HuH-7.5 (cell line): ENCODE measurements at places on chromosomes 6 and 20.
A peak's percentile ranks its signal among the peaks of the same experiment; 100 is the strongest.

DNA sequence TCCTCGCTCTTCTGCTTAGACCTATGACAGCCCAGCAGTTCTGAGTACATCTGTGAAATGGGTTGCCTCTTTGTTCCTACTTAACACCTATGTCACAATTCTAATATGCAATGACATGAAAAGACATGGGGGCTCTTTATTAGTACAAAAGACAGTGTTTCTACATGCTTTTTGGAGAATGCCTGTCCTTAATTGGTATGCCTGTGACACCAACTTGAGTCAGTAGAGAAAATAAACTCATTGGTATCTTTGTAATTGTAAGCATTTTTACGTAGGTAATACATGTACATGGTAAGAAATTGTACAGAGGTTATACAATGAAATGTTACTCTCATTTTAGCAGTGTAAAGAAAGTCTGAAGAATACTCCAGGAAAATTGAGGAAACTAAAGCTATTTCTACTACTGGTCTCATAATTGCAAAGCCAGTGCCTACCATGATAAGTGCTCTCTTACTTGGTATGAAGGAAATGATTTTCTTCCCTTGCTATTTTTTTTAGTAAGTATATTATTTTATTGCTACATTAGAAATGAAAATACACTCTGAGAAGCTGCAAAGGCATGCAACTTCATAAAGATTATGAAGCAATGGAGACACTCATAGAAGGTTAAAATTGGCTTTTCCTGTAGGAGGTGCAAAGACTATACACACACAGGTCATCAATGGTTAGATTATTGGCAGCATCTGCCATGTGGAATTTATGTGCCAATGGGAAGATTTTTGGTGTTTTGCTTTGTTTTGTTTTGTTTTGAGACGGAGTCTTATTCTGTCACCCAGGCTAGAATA, 4.9 kb upstream of the EEF1A1 start:
- no peak for DNase-seq

DNA sequence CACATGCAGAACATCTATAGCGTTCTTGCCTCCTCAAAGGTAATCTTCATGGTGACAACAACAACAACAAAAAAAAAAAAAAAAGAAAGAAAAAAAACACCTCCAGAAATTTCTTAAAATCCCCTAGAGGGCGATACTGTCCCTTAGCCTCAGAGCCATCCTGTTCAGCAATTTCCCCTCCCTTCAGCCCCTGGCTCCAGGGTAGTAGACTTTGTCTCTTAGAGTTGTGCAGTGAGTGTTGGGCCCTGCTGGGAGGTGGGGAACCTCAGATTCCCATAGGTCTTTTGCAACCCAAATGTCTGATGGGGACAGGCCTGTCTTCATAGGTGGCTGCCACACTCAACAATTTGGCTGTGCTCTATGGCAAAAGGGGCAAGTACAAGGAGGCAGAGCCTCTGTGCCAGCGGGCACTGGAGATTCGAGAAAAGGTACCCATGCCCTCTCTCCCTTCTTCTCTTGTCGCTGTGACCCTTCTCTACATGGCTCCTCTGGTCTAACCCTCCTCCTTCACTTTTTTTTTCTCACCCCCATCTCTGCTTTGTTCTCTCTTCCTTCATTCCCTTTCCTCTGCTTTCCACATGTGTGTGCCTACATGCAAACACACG, 6.0 kb upstream of the PTK7 start:
- DNase-seq, result peak; percentile 74

- no peak for DNase-seq
Measured at GRCh38 chr20:8912096-8912495, 156.8 kb upstream of the PLCB4 start.

DNA sequence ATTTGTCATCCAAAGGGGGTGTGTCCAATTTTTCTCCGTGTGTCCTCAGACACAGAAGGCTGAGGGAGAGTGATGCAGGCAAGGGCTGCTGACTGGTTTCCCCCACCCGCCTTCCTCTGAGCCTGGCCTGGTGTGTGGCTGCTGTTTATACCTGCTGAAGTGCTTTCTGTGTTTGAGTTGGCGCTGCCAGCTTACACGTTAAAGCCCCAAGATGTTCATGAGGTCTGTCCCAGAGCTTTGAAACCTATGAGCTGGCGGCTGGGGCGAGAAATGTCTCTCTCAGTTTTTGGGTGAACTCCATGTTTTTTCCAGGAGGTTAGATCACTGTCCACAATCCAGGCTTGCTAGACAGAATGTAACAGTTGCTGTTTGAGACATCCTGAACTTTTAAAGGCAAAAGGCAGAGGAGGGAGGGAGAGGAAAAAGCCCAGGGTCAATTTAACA, 69.0 kb upstream of the CCN2 start:
- DNase-seq, result no peak

- no peak for DNase-seq
Measured at GRCh38 chr6:157527471-157527907, 146.5 kb downstream of the ZDHHC14 start.

DNA sequence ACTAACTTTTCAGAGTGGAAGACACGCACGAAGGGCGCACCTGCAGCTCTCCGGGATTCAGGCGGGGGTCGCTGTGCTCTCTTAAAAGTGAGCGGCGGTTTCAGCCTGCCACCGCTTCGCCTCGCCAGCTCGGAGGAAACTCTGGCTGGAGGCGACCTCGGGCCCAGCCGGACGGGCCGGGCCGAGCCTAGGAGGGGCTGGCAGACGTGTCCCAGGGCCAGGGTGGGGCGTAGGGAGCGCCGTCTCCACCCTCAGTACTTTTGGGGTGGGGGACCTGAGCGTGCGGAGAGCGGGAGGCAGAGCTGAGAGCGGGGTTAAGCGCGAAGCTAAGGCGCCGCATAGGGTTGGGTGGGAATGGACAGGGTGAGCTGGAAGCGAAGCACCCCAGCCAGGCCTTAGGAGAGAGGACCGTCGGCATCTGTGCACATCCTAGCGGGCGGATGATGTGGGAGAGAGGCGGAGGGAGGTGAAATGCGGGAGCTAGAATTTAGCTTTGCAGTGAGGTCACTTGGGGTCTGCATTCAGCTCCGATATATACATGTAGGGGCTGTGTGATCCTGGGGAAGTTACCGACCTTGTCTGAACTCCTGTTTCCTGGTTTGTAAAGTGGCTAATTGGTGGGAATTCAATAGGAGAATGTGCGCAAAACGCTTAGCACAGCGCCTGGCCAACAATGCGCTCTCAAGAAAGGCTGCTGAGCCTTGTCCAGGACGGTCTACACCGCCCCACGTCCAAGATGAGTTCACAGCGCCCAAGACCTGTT, 6.5 kb upstream of the TFAP2A start:
- DNase-seq, result no peak

DNA sequence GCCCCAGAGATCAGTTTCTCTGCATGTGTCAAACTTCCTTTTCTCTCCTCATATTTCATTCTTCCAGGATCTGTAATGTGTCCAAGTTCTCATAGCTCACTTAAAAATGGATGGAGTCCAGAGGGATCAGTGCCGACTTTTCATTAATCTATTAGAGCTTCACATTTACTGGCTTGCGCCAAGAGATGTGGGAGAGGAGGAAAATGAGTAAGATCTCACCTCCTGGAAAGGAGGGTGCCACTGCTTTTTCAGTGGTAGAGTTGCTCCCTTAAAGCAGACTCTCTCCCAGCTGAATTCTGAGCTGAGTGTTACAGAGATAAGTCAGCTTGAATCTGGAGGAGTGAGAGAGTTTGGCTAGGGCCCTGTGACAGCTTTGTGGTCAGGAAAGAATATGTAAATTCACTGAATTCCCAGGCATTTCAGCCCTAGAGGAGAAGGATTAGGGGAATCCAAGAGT, 175.9 kb downstream of the SOX4 start:
- DNase-seq, result no peak

DNA sequence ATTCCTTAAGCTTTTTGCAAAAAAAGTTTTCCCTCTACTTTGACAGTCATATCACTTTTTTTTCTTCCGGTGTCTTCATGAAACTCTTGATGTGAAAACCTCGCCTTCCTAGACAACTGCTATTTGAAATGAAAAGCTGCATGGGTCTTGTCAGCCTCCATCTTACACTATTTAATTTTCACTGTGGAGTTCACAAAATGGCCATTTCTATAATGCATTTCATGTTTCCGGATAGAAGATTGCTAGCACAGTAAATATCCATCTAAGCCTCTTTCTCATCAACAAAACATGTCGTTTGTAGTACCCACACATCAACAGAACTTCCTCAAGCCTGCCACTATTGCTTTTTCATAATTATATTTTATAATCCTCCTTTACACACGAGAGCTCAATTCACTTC, 204.9 kb upstream of the ID4 start:
- DNase-seq, result no peak

- no peak for DNase-seq
Measured at GRCh38 chr6:33053230-33053629, 20.2 kb downstream of the HLA-DPA1 start.

DNA sequence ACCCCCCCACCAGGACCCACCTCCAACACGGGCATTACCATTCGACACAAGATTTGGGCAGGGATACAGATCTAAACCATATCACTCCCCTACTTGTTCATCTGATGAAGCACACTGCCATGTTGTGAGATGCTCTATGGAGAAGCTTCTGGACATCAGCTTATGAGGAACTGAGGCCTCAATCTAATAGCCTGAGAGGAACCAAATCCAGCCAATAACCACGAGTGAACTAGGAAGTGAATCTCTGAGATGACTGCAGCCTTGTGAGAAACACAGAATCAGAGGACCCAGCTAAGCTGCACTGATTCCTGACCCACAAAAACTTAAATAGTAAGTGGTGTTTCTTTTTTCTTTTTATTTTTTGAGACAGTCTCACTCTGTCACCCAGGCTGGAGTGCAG, 21.6 kb upstream of the ZBTB2 start:
- DNase-seq, result no peak

- no peak for DNase-seq
Measured at GRCh38 chr6:145569140-145569539, 166.2 kb downstream of the EPM2A start.

DNA sequence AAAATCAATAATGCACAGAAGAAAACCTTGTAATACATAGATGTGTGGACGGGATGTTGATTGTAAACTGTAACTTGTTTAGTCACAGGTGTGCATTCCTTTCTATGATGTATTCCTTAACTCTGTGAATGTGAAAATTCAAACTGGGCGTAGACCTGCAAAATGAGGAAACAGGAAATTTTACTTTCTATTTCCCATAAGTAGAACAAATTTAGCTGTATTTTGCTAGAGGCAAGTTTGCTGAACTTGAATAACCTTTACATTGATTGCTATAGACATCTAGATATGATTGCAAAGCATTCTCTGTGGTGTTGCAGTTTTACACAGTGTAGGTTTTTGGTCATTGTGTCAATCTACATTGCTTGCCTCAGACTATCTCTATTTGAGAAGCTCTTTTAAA, 368.4 kb upstream of the MAN1A1 start:
- no peak for DNase-seq

DNA sequence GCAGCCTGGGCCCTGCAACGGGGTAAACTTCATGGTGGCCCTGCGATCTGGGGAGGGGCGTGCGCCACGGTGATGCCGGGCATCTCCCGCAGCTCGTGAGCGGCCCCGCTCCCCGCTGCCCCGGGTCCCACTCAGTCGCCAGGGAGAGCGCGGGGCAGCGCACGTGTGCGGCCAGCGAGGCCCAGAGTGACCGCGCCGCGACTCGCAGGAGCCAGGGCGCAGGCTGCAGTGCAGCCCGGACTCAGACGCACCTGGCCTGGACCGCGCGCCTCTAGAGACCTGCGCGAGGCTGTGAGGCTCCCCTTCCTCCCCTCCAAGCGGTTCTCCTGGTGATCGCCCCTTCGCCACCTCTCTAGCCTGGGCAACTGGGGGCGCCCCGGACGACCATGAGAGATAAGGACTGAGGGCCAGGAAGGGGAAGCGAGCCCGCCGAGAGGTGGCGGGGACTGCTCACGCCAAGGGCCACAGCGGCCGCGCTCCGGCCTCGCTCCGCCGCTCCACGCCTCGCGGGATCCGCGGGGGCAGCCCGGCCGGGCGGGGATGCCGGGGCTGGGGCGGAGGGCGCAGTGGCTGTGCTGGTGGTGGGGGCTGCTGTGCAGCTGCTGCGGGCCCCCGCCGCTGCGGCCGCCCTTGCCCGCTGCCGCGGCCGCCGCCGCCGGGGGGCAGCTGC, 652 bp downstream of the BMP6 start:
- DNase-seq, result peak; percentile 34
